NCI-H146 (cell line): ENCODE measurements at places on chromosomes 6 and 20.

GRCh38 chr6:45653117-45653883 lies 275.6 kb upstream of the SUPT3H start:
- DNase-seq = no peak

DNA sequence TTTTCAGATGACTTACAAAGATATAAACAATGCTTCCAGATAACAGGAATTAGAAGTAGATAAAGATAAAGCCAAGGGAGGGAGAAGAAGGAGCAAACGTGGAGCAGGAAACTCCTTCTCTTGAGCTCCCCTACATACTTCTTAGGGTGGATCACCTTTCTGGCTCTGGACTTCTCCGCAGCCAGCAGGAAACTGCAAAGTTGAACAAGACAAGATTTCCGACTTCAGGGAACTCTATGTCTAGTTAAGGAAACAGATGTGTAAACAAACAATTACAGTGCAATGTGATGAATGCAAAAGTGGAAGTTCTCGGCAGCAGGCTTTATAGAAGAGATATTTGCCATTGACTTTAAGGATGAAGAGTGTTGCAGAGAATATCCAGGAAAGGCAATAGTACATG lies 134.0 kb upstream of the MARCKS start:
- no peak for DNase-seq

DNA sequence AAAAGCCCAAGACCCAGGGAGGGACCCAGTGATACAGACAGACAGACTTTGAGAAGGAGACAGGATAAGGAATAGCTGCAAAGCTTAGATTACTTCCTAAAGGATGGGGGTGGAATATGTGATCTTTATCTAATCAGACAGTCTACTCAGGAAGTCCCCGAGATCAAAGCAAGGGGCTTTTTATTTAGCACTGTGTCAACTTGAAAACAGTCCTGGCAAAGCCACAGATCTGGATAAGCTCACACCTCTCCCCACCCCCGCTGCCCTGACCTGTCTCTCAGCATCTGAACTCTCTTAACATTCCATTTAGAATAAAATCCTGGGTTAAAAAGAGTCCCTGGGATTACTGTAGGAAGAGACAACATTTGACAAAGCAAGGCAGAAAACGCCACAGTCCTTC lies 101.5 kb downstream of the ISM1 start:
- no peak for DNase-seq

GRCh38 chr6:90285042-90285481 lies 11.6 kb downstream of the BACH2 start:
- no peak for DNase-seq

GRCh38 chr6:99951016-99951805 lies 42.8 kb downstream of the MCHR2 start:
- DNase-seq = no peak

DNA sequence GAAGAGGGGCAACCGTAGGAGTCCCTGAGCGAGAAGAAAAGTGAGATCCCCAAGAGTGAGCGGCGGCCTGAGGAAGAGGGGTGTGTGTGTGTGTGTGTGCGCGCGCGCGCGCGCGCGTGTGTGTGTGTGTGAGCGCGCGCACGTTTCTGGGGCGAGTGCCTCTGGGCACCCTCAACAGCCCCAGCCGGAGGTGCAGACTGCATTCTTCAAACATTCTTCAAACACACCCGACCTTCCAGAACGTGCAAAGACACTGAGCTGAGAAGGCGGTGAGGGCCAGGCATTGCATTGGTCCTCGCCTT lies 76.2 kb upstream of the FOXP4 start:
- DNase-seq = peak; percentile 31

DNA sequence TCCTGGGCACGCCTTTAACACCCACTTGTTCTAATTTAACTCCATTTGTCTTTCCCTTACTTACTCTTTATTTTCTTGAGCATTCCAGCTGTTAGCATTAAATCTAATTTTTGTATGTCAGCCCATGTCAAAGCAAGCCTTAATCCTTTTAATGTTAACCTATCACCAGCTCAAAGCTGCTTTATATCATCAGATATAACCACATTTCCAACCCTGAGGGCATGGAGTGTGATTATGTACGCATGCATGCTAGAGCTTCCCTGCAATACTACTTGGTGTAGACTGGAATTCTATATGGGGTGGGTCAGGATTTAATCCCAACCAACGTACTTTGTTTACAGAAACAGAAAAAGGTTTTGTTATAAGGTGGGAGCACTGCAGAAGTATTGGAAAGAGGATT lies 139.4 kb upstream of the HMGN3 start:
- DNase-seq = peak; percentile 28

DNA sequence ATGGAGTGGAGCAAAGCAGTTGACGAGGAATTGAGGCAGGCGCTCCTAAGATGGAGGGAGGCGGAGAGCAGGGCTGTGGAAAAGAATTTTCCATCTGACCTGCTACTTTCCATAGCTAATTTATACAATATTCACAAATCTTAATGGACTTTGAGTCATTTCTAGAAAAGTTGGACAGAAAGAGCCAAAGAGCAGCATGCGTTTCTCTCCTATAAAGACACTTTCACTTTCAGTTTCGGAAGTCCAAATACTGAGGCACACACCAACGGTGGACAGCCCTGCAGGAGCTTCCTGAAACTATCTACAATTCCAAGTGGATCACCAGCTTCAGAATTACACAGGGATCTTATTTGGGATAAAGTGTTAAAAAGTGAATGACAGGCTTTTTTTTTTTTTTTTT lies 43.5 kb downstream of the PANK2 start:
- DNase-seq = no peak
